ENCODE measurements at places on chromosomes 16 and 17.

- peak; percentile 56 for DNase-seq
Measured at GRCh38 chr16:57998486-57998885, 2.0 kb downstream of the ZNF319 start.

- no peak for DNase-seq
Measured at GRCh38 chr17:4472286-4472685, 26.4 kb upstream of the SPNS2 start.

GRCh38 chr17:77772461-77772897 is 186.0 kb upstream of the TNRC6C start:
- peak; percentile 67 for DNase-seq

GRCh38 chr16:85029981-85030401 is 2.4 kb downstream of the KIAA0513 start:
- DNase-seq, result no peak

DNA sequence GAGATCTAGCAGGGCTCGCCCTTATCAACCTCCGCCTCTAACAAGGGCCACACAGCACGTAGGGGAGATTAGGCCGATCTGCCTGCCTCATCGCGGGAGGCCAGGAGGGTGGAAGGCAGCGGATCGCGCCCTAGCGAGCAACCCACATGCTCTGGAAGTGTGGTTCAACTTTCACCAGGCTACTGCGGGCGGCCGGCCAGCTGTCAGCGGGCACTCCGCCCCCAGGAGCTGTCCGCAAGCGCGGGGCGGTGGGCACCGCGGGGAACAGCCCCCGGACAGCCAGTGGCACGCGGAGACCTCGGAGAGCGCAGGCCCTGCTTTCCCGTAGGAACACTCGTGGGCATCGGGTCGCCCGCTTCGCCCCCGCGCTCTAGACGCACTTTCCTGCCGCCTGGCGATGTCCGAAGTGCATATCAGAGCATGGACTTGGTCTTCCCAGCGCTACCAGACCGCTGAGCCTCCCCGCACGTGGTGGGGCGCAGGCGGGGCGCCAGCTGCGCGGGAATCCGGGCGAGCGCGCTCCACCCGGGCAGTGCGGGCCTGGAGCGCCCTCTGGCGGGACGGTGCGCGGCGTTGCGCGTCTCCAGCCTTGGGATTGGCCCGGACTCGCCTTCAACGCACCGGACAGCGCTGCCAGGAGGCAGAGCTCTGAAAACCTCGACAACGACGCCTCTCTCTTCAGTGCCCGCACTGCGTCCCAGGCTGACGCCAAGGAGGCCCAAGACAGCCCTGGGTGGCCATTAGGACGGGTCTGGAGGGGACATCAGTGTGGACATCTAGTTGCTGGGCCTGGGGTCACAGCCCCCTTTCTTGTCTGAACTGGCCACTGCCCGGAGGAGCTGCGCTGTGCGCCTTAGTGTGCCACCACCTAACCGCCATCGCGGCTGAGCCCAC is 3.6 kb upstream of the ZNHIT3 start:
- DNase-seq, result peak; percentile 84
